ENCODE measurements at places on chromosomes 13 and 19.

DNA sequence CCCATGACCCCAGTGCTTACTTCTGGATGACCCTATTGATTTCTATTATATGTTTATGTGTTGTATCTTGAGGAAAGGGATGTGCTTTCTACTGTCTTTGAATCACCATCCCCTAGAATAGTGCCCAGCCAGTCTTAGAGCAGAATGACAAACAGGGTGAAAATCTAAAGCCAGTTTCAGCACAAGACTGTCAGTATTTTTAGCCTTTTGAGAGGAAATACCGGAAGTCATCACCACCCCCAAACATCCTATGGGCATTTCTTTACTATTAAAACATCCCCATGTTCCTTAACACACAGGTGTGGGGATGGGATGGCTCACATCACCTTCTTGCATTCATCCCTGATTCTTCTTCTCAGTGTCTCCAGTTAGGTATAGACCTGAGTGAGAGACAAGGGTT is 52.1 kb upstream of the UBE2L5 start:
- DNase-seq = no peak

DNA sequence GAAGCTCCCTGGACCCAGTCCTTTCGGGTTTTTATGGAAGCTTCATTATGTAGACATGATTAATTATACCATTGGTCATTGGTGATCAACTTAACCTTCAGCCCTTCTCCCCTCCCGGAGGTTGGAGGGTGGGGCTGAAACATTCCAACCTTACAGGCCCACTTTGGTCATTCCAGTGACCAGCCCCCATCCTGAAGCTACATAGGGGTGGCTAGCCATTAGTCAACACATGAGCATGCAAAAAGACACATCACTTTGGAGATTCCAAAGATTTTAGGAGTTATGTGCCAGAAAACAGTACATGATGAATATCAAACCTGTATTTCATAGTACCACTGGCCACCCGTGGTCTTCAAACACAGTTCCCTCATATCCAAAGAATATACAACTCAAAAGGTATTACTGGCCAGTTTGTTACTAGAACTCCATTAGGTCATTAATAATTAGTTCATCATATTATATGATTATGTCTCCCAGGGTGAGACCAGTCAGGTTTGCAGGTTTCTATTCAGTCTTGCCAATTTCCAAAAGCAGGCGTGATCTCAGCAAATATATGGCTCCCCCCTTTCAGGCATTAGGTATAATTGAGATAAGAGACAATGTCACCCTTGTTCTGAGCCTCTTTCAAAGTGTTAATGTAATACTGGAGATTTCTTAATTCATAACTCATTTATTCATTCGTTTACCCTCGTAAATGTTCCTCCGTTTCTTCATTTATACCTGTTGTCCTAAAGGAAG is 11.1 kb downstream of the PPP5C start:
- no peak for DNase-seq

- no peak for DNase-seq
These were observed 125.2 kb downstream of the LMO7 start for GRCh38 chr13:75761369-75761768.

- no peak for DNase-seq
These were observed 46.5 kb downstream of the RCBTB2 start for GRCh38 chr13:48486362-48486761.

DNA sequence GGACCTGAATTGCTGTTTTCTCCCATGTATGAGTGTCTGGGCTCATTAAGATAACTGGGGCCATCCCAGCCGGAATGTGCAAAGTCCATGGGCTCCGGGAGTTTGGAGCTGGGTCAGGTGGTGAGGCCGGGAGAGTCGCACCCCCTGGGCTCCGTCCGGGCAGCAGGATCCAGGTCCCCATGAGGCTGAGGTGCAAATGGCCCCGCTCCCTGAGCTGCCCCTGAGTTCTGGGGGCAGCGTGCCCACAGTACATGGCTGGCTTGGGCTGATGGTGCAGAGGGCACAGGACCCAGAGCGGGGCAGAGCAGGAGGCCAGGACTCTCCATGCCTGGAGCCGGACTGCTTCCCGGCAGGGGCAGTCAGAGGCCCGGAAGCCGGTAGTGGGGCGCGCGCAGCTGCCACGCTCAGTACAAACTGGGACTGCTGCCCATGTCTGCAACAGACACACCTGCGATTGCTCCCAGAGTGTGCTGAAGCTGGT is 136.0 kb downstream of the KDM4B start:
- no peak for DNase-seq

- DNase-seq = no peak
These were observed 97.3 kb downstream of the FAM216B start for GRCh38 chr13:42878721-42879120.

DNA sequence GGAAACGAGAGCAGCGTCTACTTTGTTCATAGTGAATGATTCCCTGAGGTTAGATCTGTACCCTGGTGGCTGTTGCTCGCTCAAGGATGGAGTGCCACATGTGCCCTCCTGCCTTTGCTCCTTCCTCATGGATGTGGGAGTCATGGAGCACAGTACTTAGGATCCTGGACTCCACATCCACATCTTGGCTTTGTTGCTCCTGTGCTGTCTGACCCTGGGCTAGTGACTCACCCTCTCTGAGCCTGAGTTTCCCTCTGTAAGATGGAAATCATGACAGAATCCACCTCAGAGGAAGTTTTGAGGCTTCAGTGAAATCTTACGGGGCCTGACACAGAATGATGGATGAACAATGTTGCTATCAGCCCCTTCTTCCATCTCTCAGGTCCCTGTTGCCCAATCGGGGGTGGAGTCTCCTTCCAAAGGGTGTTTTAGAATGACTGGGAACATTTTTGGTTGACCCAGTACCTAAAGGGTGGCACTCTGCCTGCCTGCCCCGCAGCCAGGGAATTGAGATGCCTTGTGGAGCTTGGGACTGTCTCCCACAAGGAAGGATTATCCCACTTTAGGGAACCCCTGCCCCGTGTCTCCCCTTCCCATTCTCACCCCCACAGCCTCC is 9.8 kb upstream of the TIMM50 start:
- no peak for DNase-seq

GRCh38 chr19:58059003-58059670 is at the start of gene ZNF135:
Gene ZNF135 (plus strand): TSS chr19:58059282. CDS start chr19:58060003, 721 bp downstream.
- peak; percentile 59 for DNase-seq

DNA sequence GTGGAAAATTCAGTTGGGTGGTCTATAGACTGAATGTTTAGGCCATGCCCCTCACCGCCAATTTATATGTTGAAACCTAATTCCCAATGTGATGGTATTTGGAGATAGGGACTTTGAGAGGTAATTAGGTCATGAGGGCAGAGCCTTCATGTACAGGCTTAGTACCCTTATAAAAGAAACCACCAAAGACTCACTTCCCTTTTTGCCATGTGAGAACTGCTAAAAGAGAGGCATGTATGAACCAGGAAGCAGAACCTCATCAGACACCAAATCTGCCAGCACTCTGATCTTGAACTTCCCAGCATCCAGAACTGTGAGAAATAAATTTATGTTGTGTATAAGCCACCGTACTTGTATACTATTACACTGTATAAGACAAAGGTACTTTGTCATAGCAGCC is 40.6 kb downstream of the UQCRFS1 start:
- no peak for DNase-seq

DNA sequence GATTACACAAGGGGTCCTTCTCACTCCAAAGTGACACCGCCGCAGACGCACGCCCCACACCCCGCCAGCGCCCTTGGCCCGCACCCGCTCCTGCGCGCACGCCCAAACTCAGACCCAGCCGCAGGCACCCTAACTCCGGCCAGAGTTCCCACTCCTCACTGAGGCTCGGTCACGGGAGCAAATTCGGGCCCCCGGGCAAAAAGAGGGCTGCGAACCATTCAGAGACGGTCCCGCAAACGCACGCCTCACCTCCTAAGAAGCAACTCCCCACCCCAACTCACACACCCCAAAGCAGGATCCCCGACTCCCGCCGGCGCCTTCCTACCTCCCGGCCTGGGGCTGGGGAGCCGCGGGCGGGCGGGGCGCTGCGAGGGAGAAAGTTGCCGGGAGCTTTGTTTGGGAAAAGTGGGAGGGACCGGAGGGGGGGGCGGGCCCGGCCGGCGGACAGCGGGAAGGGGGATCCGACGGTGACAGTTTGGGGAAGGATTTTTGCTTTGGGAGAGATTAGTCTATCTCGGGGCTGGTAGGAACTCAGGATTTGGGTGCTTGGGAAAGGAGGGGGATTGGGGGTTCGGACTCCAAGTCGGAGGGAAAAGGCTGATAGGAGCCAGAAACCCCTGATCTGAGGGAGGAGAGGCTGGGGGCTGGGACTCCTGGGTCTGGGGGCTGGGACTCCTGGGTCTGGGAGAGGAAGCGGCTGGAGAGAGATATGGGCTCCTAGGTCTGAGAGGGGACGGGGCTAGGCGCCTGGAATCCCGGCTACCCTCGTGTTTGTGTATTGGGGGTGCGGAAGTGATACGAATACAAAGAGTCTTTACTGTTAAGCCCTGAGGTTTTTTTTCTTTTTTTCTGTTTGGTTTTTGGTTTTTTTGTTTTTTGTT is at the start of gene TEAD2:
TEAD2 (minus strand) TSS at position 369 of the 881 bp plus-strand sequence. CDS start 2,341 bp downstream, outside the sequence.
- DNase-seq = no peak

DNA sequence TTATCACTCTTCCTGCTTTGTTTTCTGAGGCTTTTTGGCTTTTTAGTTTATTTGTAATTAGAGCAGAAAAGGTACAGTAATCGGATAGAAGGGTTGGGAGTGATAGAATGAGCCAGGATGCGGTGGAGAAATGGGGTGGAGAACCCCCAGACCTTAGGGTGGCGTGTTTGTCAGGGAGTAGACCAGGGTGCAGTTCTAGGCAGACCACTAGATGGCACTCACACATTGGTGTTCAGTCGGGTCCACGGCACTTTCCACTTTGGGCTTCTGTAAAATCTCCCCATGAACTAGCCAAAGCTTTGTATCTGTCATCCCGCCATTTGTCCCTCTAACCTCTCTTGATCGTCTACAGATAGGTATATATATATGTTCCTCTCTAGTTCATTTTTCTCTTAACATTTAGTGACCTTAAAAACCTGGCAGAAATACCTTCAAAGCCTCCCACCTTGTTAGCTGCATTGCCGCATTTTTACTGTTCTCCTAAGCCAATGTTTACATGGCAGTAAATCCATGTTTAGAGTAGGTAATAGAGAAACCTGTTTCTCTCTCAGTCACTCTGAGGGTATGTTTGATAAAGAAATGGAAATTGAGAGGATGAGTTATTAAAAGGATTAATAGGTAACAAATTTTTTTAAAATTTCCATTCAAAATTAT is 154.9 kb downstream of the TM9SF2 start:
- peak; percentile 68 for DNase-seq

DNA sequence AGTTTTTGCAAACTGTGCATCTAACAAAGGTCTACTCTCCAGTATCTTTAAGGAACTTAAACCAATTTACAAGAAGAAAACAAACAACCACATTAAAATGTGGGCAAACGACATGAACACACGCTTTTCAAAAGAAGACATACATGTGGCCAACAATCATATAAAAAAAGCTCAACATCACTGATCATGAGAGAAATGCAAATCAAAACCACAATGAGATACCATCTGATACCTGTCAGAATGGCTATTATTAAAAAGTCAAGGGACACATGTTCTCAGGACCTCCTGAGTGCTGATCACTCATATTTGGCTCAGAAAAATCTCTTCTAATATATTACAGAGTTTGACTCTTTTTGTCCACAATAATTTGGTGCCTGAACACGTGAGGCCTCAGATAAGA is 14.2 kb upstream of the LILRB1 start:
- DNase-seq = no peak

GRCh38 chr19:3785938-3786824 is at the start of gene MATK:
Gene MATK (minus strand): TSS chr19:3786381. CDS start chr19:3785135, 1,246 bp downstream.
- DNase-seq = no peak

GRCh38 chr13:21000647-21001046 is 60.7 kb downstream of the LATS2 start:
- no peak for DNase-seq

DNA sequence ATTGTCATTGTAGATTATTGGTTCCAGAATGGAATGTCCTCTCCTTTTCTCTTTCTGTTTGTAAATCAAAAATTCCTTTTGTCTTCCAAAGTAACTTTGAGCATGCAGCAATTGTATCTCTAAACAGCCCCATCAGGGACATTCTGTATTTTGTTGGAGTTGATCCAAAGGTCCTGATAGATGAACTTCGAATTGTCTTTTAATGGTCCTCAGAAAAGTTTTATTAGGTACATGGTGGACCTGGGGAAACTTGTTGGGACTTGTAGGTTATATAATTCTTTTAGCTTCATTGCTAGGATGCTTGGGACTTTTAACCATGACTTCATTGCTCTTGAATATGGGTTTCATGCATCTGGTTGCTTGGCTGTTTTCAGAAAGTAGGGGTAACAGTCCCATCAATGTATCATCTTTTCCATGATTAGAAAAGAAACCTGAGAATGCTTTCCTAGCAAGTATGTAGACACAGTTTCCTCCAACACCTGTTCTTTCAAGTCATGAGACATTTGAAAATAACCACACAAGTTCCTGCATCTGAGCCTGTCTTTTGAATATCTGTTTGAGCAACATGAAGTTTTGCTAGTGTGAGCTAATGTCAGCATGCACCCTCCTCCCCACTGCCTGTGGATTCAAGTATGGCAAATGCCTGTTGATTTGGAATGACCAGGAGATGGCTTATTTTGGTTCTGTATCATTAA is 413.1 kb downstream of the KCNRG start:
- DNase-seq = no peak

DNA sequence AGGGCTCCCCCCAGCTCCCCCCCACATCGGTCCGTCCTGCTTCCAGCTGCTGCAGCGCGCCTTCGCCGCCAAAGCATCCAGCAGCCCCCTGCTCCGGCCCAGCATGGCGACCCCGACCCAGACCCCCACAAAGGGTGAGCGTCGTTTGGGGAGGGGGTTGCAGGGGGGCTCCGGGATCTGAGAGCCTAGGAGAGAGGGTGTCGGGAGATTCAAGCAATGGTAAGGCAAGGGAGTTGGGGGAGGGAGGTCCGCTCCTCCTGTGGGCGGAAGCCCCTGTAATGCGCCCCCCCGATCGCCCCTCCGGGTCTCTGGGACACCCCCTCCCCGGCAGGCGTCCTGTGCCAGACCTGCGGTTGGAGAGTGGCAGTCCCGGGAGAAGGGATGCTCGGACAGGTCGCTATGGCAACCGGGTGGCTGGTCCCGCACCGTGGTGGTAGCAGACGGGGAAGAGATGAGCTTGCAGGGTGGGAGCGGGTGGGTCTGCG is at the start of gene FXYD7:
FXYD7 (plus strand) TSS at position 25 of the 485 bp plus-strand sequence; CDS start at position 104, 79 bp downstream.
- DNase-seq = no peak

DNA sequence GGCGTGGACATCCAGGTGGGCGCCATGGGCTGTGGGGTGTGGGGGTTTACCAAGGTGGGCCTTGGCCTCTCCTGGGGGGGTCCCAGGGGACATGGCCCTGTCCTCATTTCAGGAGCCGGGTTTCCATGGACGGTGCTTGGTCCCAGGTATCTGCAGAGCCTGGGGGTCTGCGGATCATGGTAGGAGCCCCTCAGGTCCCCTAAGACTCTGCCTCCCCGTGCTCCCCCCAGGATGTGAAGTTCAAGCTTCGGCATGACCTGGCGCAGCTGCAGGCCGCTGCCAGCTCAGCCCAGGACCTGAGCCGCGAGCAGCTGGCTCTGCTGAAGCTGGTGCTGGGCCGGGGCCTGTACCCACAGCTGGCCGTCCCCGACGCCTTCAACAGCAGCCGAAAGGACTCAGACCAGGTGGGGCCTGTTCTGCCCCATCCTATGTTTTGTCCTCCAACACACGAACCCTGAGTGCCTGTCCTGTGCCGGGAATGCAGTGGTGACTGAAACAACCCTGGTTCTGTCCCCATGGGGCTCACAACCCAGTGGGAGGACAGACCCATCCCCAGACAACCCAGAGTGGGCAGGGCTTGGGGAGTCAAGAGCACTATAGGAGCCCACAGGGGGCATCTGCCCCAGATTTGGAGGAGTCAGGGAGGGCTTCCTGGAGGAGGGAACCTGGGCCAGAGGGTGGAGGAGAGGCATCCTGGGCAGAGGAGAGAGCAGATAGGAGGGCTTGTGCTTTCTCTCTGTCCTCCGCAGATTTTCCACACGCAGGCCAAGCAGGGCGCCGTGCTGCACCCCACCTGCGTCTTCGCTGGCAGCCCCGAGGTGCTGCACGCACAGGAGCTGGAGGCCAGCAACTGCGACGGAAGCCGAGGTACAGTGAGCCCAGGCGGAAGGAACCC is 26.8 kb downstream of the DHX34 start:
- no peak for DNase-seq
